Heart left ventricle (tissue), 16 donors: ENCODE measurements at places on chromosomes 3 and 15. TPM values are rescaled to one million over a fixed set of nuclear protein-coding genes. Genes with fewer than 3 reads are reported as not detected.

- no peaks in the 10 kb centered on the region for H3K27me3 ChIP-seq
- no peaks in the 10 kb centered on the region for H3K4me1 ChIP-seq
- H3K27ac ChIP-seq = no peak overlapping the region
Measured at GRCh38 chr3:150635526-150635925, 32.4 kb downstream of the SELENOT start.

- H3K4me3 ChIP-seq = no peak overlapping the region
- H3K36me3 ChIP-seq = no peaks in the 10 kb centered on the region
- H3K27ac ChIP-seq = no peak overlapping the region
- no peaks in the 10 kb centered on the region for H3K4me1 ChIP-seq
Measured at GRCh38 chr3:12334786-12335185, 45.9 kb downstream of the PPARG start.

DNA sequence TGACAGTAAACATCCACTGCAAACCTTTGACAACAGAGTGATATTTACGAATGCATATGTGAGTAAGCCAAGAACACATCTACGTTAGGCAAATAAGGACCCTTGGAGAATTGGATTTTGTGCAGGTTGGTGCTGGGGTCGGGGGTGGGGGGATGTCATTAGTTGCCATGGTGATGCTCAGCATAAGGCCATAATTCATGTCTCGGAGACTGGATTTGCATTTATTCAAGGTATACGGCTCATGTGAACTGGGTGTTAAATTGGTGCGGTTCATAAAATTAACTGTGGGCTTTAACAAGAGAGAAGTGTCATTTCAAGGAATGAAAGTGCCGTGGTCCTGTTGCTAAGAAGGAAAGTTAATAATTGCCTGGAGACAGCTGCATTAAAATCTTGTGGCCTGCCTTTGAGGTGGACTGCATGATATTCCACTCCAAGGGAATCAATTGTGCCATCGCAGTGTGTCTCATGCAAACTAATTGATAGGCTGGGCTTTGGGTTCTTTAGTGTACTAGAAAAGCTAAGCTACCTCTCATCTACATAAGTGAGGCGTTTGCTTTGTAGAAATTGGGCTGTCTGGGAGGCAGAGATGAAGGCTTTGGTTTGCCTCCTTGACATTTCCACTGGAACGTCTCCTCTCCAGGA, 228.9 kb upstream of the FEZF2 start:
- no peaks in the 10 kb centered on the region for H3K27me3 ChIP-seq
- H3K4me3 ChIP-seq = no peak overlapping the region
- H3K36me3 ChIP-seq = no peaks in the 10 kb centered on the region
- H3K4me1 ChIP-seq = no peaks in the 10 kb centered on the region
- no peak for DNase-seq
- H3K27ac ChIP-seq = no peak overlapping the region

- H3K4me3 ChIP-seq = no peak overlapping the region
- no peaks in the 10 kb centered on the region for H3K27me3 ChIP-seq
- no peak overlapping the region for H3K27ac ChIP-seq
Measured at GRCh38 chr3:191263850-191264249, 64.8 kb downstream of the OSTN start.

DNA sequence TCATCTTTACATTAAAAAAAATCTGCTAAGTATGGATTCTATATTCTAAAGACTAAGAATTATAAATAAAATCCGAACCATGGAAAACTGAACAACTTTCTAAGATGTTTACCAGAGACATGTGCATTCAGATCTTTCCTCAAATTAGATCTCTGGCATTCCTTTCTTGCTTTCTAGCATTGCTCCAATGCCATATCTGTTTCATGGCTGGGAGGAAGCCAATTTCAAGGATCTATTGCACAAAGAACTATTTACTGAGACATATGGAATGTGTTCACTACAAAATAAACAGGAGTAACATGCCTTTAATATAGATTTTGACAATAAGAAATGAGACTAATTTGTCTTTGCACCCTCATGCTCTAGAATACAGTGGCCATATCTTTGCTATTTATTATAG, 45.1 kb upstream of the NANOGP8 start:
- H3K27me3 ChIP-seq = no peaks in the 10 kb centered on the region
- H3K27ac ChIP-seq = no peak overlapping the region
- no peaks in the 10 kb centered on the region for H3K4me1 ChIP-seq
- DNase-seq = no peak

- no peaks in the 10 kb centered on the region for H3K4me1 ChIP-seq
- H3K36me3 ChIP-seq = no peaks in the 10 kb centered on the region
- no peak overlapping the region for H3K4me3 ChIP-seq
Measured at GRCh38 chr3:112805126-112805525, 41.5 kb downstream of the CD200R1L start.

- H3K27ac ChIP-seq = peak overlapping the region; percentile 49
- H3K27me3 ChIP-seq = no peaks in the 10 kb centered on the region
- DNase-seq = no peak
- H3K4me3 ChIP-seq = no peak overlapping the region
Measured at GRCh38 chr3:105827959-105828358, 40.9 kb downstream of the CBLB start.

The ADAMTS17 gene
- polyA plus RNA-seq = 0.30 TPM

The SMCO1 gene
- 105 TPM for polyA plus RNA-seq

The SLTM gene
- 41.9 TPM for polyA plus RNA-seq
